Activated naive CD8-positive, alpha-beta T cell treated with anti-CD3 and anti-CD28 coated beads, Interleukin-2, amount 10 ng/mL, durations not matched to agents 7 days and 5 days (primary cell): ENCODE measurements at places on chromosomes 1 and 21. TPM values are rescaled to one million over a fixed set of nuclear protein-coding genes. Genes with fewer than 3 reads are reported as not detected.

DNA sequence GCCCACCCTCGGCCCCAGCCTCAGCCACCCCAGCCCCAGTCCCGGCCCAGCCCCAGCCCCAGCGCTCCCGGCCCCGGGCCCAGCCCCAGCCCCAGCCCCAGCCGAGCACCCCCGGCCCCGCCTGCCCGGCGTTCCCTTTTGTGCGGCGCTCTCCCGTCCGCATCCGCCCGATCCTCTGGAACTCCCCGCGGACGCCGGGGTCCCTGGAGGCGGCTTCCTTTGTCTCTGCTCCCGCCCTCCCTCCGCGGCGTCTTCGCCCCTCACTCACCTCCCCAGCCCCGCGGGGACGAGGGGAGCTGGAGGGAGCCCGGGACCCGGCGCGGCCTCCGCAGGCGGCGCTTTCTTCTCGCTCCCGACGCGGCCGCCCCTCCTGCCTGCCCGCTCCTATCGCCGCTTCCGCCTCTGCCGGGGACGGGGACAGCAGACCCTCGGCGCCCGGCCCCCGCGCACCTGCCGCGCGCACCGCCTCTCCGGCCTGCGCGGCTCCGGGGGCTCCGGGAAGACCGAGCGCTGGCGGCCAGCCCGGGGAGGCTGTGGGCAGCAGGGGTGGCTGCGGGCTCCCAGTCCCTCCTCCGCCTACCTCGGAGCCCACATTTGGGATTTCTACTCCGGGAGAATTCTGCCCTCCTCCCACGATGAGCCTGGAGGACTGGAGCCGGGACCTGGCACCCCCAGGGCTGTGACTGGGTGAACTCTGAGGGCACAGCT, 14.0 kb downstream of the AGRN start:
- peak; percentile 61 for DNase-seq
- H3K27me3 ChIP-seq: no peaks in the 10 kb centered on the region
- no peaks in the 10 kb centered on the region for H3K36me3 ChIP-seq
- H3K27ac ChIP-seq: no peak overlapping the region
- H3K4me3 ChIP-seq: peak overlapping the region; percentile 65

DNA sequence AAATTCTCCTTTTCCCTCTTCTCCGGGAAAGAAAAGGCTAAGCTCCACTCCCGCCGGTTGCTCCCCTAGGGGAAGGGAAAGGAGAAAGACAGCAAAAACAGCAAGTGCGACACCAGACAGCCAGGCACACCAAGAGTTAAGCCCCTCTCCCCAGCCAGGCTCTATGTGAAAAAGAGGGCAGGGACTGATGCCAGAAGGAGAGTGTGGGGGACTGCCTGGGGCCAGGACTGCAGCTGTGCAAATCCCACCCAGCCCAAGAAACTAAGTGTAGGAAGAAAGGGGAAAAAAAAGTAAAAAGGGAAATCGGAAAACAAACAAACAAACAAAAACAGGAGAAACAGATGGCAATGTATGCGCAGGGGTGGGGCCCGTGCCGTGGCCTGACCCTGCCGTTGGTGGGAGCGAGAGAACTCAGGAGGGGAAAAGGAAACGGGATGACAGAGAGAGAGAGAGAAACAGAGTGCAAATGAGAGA, 27.7 kb upstream of the FMO1 start:
- no peak overlapping the region for H3K4me3 ChIP-seq
- H3K27ac ChIP-seq: no peak overlapping the region
- H3K36me3 ChIP-seq: no peaks in the 10 kb centered on the region
- no peak for DNase-seq
- H3K4me1 ChIP-seq: peaks cover 1% of the 10 kb centered on the region

DNA sequence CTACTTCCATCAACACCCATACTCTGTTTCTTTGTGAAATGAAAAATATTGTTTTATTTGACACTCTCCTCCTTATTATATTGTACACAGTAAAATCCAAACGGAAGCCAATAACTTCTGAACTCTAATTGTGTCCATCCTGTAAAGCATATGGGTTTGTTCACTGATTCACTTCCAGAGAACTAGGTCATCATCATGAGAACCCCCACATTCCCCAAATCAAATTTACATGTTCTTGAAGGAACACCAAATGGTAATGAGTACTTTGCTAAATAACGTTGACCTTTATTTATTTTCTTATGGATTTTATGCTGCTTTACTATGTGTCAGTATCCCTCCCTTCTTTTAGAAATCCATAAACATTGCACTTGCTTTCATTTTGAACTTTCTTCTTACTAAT, 213.4 kb upstream of the CACYBP start:
- DNase-seq: no peak
- no peaks in the 10 kb centered on the region for H3K27me3 ChIP-seq
- H3K27ac ChIP-seq: no peak overlapping the region
- H3K4me3 ChIP-seq: no peak overlapping the region
- H3K36me3 ChIP-seq: no peaks in the 10 kb centered on the region

DNA sequence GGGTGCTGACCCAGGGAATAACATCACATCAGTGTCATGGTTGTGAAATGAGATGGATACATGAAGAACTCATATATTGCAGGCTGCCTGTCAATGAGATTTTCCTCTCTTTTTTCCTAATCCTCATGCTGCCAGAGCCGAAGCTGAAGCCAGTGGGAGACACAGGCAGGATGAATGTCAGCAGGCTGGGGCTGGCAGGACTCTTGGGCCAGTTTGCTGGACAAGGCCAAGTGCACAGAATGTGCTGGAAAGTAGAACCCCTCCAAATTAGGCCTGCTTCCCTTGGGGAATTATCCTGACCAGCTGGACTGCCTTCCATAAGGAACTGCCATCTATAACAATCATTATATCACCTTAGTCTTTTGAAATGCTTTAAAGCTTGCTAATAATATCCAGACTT, 31.4 kb downstream of the SLC44A3 start:
- H3K36me3 ChIP-seq: no peaks in the 10 kb centered on the region
- no peak overlapping the region for H3K27ac ChIP-seq
- peaks cover 6% of the 10 kb centered on the region for H3K27me3 ChIP-seq
- no peak overlapping the region for H3K4me3 ChIP-seq
- no peaks in the 10 kb centered on the region for H3K4me1 ChIP-seq

- peaks cover 16% of the 10 kb centered on the region for H3K36me3 ChIP-seq
- H3K27me3 ChIP-seq: no peaks in the 10 kb centered on the region
- no peak overlapping the region for H3K4me3 ChIP-seq
- no peak for DNase-seq
Measured at GRCh38 chr1:41232305-41232704, 9.8 kb downstream of the SCMH1 start.

The EDARADD gene
- total RNA-seq: 3.6 TPM

DNA sequence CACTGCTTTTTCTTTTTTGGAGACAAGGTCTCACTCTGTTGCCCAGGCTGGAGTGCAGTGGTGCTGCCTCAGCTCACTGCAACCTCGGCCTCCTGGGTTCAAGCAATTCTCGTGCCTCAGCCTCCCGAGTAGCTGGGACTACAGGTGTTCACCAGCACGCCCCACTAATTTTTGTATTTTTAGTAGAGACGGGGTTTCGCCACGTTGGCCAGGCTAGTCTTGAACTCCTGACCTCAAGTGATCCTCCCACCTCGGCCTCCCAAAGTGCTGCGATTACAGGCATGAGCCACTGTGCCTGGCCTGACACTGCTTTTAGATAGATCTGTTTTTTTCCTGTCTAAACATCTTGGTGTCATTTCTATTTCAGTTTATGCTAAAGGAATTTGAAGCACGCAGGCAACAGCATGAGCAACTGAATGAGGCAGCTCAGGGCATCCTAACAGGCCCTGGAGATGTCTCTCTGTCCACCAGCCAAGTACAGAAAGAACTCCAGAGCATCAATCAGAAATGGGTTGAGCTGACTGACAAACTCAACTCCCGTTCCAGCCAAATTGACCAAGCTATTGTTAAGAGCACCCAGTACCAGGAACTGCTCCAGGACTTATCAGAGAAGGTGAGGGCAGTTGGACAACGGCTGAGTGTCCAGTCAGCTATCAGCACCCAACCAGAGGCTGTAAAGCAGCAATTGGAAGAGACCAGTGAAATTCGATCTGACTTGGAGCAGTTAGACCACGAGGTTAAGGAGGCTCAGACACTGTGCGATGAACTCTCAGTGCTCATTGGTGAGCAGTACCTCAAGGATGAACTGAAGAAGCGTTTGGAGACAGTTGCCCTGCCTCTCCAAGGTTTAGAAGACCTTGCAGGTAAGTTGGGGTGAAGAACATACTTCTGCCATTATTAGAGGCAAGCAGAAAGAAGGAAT, 106.1 kb upstream of the BMP8A start:
- no peak overlapping the region for H3K27ac ChIP-seq
- no peak overlapping the region for H3K4me3 ChIP-seq
- no peak for DNase-seq
- H3K36me3 ChIP-seq: peaks cover 32% of the 10 kb centered on the region
- H3K27me3 ChIP-seq: no peaks in the 10 kb centered on the region
- H3K4me1 ChIP-seq: peaks cover 2% of the 10 kb centered on the region

- no peaks in the 10 kb centered on the region for H3K27me3 ChIP-seq
- DNase-seq: no peak
- no peaks in the 10 kb centered on the region for H3K4me1 ChIP-seq
- no peak overlapping the region for H3K27ac ChIP-seq
Measured at GRCh38 chr21:15430577-15430976, 299.2 kb upstream of the USP25 start.

DNA sequence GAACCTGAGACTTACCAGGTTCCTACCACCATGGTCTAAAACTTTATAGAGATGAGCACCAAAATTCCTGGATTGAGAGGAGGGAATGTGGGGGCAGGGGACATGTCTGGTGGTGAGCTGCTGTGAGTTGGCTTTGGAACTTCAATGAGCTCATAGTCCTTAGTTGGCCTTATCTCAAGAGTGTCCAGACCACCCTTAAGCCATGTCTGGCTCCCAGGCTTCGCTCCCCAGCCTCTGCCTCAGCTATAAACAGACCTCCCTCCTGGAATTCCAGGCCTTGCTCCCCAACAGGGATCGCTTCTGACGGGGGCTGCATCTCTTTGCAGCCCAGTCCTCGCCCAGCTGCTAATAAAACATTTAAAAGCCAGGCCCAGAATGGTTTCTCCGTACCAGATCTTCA, 19.5 kb downstream of the ATF3 start:
- no peak overlapping the region for H3K27ac ChIP-seq
- no peak for DNase-seq
- no peak overlapping the region for H3K4me3 ChIP-seq
- no peaks in the 10 kb centered on the region for H3K36me3 ChIP-seq

GRCh38 chr21:30044447-30045064, 104.8 kb upstream of the GRIK1 start:
- no peak overlapping the region for H3K27ac ChIP-seq
- H3K4me3 ChIP-seq: no peak overlapping the region
- H3K27me3 ChIP-seq: no peaks in the 10 kb centered on the region
- H3K36me3 ChIP-seq: no peaks in the 10 kb centered on the region
